ENCODE measurements at places on chromosomes 7 and 10. TPM values are rescaled to one million over a fixed set of nuclear protein-coding genes. Genes with fewer than 3 reads are reported as not detected.

The SYCE1 gene
- 0.16 TPM for total RNA-seq

The GIMAP5 gene
- 150 TPM for total RNA-seq

The ANKRD2 gene
- total RNA-seq = 0.49 TPM

The ABCA13 gene
- total RNA-seq = not detected

The NPFFR1 gene
- total RNA-seq = not detected

The INA gene
- under 0.01 TPM for total RNA-seq

The ANKRD1 gene
- total RNA-seq = 1,685 TPM

The GIMAP6 gene
- 136 TPM for total RNA-seq
